Sigmoid colon (tissue), 7 donors: ENCODE measurements at places on chromosomes 3 and 15. TPM values are rescaled to one million over a fixed set of nuclear protein-coding genes. Genes with fewer than 3 reads are reported as not detected.

DNA sequence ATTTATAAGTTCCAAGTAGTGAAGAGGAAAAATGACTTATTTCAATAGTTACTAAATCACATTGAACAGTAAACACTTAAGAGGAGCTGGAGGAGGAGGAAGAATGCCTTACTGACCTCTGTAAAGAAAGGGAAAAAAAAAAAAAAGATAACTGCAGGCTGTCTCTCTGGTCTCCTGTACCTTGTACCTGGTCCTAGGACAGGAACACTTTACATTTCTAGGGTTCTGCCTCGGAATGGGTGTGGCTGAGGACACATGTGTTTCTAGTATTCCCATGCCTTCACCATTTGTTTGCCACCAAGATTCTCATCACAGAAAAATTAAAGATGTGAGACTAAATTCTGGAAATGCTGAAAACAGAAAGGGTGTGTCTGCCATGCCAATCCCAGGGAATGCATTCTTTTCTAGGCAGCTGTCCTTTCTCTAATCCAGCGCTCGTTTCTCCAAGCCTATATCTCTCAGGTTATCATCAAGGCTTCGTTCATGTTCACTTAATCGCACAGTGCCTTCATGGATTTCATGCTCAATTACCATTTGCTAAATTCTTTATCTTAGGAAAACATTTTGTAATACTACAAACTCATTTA is 1208.3 kb downstream of the OTOL1 start:
- DNase-seq, result no peak

DNA sequence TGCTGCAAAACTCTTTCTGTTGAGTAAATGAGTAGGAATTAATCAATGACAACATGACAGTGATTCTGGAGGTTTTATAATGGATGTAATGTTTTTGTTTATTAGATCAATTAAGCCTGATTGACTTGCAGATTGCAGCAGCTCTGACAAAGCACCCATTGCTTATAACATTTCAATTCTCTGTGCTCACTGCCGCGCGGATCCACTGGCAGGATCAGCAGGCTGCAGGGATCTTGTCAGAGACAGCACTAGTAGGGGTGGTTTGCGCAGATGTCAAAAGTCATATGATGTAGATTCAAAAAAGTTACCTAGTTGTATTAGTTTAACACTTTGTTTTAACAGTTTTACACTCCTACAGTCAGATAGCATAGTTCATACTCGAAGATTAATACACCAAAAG is 93.4 kb downstream of the MBNL1 start:
- no peak for DNase-seq

DNA sequence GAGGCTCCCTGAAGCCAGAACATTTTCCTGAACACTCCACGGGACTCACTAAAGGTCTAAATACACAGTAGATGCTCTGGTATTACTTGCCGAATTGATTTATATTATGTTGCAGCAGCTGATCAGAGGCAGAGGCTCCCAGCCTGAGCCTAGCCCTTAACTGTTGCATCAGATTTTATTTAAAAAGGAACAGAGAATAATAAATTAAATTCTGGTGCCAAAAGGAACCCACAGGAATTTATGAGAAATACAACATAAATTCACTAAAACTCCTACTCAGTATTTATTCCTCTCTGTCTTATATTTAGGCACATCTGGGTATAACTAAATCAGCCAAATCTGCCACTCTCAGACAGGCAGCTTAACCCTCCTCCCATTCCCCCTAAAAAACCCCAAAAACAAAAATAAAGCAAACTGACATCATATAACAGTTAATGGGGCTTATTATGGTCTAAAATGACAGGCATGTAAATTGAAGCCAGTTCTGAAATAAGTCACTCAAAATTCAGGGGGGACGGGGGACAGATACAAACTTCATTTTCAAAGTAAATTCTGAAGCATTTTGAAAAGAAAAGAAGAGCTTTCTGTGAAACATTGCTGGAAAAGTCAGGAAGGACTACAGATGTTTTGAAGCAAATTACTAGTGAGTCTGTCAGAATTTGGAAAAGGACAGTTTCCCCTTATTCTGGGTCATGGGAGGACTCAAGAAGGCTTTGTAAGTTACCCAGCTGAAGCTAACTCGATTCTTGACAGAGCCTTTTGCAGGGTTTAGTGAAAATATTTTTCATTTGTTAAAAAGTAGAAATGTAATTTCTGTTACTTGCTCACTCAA is 53.8 kb upstream of the CORO2B start:
- no peak for DNase-seq

- DNase-seq, result no peak
Measured at GRCh38 chr15:50627351-50628055, 59.1 kb downstream of the TRPM7 start.

The SENP7 gene
- polyA plus RNA-seq, result 2.1 TPM

The SUSD5 gene
- under 0.01 TPM for polyA plus RNA-seq

The CTDSPL gene
- polyA plus RNA-seq, result 22.7 TPM
